ENCODE measurements at places on chromosomes 2 and 18. TPM values are rescaled to one million over a fixed set of nuclear protein-coding genes. Genes with fewer than 3 reads are reported as not detected.

CDK15 gene
- 0.40 TPM for total RNA-seq

RUFY4 gene
- not detected for total RNA-seq

POMC gene
- 1.8 TPM for total RNA-seq

SNTG2 gene
- 0.73 TPM for total RNA-seq

EVX2 gene
- total RNA-seq = not detected

RGPD3 gene
- total RNA-seq = 0.06 TPM

SCRN3 gene
- total RNA-seq = 34.2 TPM

GALR1 gene
- not detected for total RNA-seq

- peak; percentile 66 for DNase-seq
These were observed 408.9 kb downstream of the LRATD1 start for GRCh38 chr2:15041429-15041837.

- no peak for DNase-seq
These were observed 41.8 kb downstream of the RASGRP3 start for GRCh38 chr2:33518200-33518599.

DNA sequence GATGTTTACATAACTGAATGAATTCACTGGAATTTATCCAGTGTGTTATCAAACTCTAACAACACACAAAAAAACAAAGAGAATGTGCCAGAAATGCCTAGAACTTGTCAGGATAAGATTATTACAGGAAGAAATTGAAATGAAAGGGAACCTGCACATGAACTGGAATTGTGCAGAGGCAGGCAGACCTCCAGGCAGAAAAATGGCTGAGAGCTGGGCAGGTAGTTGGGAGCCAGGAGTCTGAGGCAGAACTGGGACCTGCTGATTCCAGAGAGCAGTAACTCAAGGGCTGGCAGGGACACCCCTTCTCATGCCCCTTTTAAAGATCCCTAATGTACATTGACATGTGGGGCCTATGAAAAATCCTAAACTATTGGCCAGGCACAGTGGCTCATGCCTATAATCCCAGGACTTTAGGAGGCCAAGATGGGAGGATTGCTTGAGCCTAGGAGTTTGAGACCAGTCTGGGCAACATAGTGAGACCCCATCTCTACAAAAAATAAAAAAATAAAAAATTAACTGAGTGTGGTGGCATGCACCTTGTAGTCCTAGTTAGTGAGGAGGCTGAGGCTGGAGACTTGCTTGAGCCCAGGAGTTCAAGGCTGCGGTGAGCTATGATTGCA, 674 bp upstream of the SP110 start:
- DNase-seq = no peak

DNA sequence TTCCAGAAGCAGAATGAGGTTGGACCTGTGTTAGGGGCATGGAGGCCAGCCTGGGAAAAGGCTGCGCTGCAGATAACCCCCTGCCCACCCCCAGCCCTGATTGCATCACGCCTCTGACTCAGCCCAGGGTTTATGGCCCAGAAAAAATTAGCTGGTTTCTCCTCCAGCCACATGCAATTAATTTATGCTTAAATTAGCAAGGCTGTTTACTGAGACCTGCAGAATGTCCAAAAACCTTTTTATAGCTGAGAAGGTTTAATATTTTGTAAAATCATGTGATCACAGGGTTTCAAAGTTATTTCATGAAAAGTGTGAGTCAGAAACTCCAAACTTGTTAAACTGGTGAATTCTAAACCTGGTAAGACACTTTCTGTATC, 123.1 kb upstream of the HDAC4 start:
- DNase-seq = no peak

DNA sequence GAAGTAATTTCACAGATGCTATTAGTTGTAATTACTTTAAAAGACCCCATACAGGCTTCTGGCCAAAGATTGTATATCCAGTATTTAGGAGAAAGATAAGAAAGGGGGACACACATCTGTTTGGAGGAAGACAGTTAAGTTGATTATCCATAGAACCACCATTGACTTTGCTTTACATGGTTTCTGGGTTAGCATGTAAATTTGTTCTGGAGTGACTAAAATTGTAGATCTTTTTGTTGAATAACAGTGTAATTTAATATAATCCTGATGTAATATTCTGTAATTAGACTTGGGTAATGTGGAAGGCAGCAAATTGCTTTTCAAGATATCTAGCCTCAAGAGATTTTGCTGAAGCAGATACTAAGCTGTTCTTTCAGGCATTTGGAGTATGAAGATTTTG, 17.2 kb downstream of the COMMD1 start:
- DNase-seq = no peak

DNA sequence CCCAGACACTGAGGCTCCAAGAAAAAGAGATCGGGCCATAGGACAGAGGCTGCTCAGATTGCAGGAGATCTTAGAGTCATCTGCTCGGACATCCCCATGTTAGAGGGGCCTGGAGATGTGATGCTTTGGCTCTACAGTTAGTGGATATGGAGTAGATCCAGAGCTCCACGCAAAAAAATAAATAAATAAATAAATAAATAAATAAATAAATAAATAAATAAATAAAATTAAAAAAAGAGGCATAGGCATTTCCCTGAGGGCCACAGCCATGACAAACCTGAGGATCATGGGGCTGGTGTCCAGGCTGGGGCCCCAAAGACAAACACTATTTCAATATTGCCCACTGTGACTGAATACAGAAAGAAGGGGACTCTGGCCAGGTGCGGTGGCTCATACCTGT, 85.5 kb downstream of the PLB1 start:
- DNase-seq = no peak

DNA sequence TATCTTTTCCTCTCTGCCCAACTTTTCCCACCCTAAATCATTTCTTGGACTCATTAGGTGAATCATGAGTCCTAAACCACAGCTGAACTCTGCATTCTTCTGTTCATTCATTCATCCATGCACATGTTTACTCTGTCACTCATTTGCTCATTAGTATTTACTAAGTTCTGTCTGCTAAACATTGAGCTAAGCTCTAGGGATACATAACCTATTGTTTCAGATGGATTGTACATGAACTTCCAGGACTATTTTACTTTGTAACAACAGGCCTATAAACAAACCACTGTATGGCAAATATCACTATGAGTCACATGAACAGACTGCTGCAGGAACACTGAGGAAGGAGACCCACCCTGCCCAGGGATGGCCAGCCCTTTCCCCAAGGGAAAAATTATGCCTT, 14.6 kb upstream of the DYNC2LI1 start:
- no peak for DNase-seq

- no peak for DNase-seq
These were observed at the start of gene HOXD11 for GRCh38 chr2:176106581-176107539. Gene HOXD11, plus strand, starts transcription at chr2:176107280. Its CDS starts 76 bp downstream, at chr2:176107356.

DNA sequence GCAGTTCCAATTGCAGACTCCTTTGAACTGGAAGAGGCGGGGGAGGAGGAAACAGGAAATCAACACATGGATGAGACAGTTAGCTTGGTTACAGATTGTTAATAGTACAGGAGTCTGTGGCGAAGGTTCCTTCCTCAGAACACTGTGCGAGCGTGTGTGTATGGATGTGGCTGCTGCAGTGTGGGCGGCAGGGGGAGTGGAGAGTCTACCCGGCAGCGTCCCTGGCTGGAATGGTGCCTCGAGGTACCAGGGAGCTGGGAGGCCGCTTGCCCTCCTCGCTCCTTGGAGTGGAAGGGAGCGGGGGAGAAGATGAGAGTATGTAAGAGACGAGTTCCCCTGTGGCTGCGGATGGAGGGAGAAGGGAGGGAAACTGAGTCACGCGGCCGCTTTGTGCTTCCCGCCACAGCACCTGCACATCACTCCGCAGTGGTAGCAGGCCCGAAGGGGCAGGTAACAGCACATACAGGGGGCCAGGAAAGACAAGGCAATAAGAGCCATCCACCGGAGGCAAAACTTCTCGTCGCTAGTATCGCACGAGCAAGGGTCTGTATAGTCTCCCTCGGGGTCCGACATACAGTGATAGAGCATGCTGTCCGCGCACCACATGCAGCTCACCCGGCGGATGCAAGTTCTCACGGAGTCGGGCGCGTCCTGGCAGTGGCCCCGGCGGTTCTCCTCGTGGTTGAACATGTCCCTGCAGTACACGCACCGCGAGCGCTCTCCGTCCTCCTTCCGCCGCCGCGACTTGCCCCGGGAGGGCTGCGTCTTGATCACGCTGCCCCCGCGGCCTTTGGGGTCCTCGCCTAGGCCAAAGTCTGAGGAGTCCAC, 85.7 kb downstream of the ACTR2 start:
- DNase-seq = no peak

- DNase-seq = no peak
These were observed 69.8 kb upstream of the PDE1A start for GRCh38 chr2:182496596-182496995.

- no peak for DNase-seq
These were observed 67.1 kb downstream of the RAB31 start for GRCh38 chr18:9775178-9775577.

GRCh38 chr18:77360315-77361190, 110.9 kb downstream of the GALR1 start:
- DNase-seq = no peak
